ENCODE measurements at places on chromosomes 13 and 19.

- no peak for DNase-seq
Observed at GRCh38 chr13:23858546-23858945, 30.7 kb downstream of the MIPEP start.

GRCh38 chr13:47211106-47211505, 314.3 kb upstream of the HTR2A start:
- no peak for DNase-seq

GRCh38 chr13:100650326-100650725, 24.3 kb downstream of the TMTC4 start:
- DNase-seq: peak; percentile 95

DNA sequence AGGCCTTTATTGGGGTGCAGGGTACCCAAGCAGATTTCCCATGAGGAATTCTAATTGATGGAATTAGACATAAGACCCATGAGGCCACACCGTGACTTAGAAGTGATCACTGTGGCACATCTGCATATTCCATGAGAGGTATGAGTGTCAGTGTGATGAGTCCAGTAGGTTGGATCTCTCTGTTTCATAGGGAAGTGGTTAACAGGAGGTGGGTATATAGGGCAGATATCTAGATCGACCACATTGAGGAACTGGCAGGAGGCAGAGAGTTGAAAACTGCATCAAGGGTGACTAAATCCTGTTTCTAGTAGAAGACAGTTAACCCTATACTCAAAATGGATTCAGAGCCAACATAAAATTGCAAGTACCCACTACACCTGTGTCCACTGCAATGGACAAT, 68.6 kb upstream of the MIR17HG start:
- no peak for DNase-seq

DNA sequence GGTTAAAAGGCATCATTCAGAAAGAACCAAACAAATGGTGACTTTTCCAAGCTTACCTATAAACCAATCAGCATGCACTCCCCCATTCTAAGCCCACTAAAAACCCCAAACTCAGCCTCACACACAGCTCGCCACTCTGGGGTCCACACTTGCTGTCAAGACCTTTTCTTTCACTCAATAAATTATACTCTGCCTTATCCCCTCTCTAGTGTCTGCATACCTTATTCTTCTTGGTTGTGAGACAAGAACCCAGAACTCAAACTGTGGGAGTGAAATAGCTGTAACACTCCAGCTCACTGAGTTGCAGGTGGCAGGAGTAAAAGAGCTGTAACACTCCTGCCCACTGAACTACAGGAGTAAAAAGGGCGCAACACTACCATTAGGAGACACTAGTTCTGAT, 559.0 kb downstream of the TBC1D4 start:
- DNase-seq: no peak

Data from posterior cingulate gyrus (tissue), 11 donors.